ENCODE measurements at places on chromosomes 12 and 14. TPM values are rescaled to one million over a fixed set of nuclear protein-coding genes. Genes with fewer than 3 reads are reported as not detected.

Gene FAM90A1
- total RNA-seq, result 0.09 TPM

DNA sequence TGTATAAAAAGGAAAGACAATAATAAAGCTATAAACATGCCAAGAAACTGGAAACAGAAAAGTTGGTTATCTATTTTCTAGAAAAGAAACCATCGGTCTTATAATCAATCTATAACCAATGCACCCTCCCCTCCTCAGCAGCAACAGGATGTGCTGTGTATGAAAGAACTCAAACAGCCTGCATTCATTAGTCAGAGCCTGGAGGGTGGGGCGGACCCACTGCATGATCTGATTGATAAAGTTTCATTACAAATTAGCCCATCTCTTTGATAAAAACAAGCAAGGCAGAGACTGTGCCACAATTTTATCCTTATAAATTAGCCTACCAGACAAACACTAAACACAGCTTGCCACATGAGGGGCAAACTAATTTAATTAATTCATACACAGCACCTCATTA lies 448.1 kb downstream of the BCAT1 start:
- no peak for DNase-seq

Gene TCL1B
- total RNA-seq, result not detected

- DNase-seq, result no peak
Observed at GRCh38 chr12:124765581-124766489, 97.8 kb downstream of the SCARB1 start.

GRCh38 chr12:103879048-103879692 lies 38.1 kb upstream of the NT5DC3 start:
- DNase-seq, result no peak

GRCh38 chr12:121295116-121295745 lies 1.3 kb downstream of the CAMKK2 start:
- DNase-seq, result no peak

DNA sequence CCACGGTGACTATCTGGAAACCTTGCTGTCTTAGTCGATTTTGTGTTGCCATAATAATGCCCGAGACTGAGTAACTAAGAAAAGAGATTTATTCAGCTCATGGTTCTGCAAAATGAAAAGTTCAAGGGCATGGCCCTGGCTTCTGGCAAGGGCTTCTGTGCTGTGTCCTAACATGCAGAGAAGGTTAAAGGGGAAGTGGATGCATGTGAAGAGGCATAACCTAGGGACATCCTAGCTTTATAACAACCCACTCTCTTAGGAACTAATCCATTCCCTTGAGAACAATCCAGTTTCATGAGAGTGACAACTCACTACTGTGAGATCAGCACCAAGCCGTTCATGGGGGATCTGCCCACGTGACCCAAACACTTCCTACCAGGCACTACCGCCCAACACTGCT lies 11.5 kb downstream of the FLVCR2 start:
- DNase-seq, result no peak

DNA sequence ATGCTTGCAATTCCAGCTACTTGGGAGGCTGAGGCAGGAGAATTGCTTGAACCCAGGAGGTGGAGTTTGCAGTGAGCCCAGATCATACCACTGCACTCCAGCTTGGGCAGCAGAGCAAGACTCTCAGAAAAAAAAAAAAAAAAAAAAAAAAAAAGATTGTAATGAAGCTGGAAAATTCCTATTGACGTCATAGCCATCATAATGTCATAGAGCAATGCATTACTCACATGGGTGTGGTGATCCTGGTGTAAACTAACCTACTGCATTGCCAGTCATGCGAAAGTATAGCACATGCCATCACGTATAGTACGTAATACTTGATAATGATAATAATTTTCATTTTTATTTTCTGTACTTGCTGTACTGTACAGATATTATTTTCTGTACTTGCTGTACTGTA lies 42.7 kb upstream of the NID2 start:
- DNase-seq, result no peak

Gene TTC9
- total RNA-seq, result 15.5 TPM

DNA sequence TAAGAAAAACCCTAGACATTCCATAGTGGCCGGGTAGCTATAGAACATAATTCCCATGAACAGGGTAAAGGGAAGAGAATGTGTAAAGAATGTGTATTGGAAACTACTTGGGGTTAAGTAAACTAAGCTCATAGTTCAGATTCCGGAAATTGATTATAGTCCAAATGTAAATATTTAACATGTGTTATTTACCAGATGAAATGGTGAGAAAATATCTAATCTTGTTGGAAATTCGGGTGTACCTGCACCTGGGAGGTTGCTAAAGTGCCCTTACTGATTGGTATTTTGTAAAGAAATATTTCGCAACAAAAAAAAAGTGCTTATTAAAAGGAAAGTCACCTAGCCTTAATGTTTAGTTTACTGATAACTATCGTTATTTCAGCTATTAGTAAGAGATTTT lies 14.4 kb downstream of the RASSF9 start:
- no peak for DNase-seq

DNA sequence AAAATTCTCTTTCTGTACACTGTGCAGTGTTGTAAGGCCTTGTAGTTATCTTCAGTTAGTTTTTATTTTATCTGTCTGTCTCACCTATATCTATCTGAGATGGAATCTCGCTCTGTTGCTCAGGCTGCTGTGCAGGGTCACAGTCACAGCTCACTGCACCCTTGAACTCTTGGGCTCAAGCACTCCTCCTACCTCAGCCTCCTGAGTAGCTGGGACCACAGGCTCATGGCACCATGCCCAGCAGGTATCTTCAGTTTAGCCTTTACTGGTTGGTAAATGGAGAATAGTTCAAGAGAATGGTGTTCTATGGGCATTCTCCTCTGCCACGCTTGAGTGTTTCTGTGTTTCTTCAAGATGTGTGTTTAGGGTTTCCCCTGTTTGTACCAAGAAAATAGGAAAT lies 13.6 kb downstream of the TULP3 start:
- no peak for DNase-seq

- peak; percentile 76 for DNase-seq
Observed at GRCh38 chr12:82756303-82756702, 69.6 kb downstream of the TMTC2 start.

DNA sequence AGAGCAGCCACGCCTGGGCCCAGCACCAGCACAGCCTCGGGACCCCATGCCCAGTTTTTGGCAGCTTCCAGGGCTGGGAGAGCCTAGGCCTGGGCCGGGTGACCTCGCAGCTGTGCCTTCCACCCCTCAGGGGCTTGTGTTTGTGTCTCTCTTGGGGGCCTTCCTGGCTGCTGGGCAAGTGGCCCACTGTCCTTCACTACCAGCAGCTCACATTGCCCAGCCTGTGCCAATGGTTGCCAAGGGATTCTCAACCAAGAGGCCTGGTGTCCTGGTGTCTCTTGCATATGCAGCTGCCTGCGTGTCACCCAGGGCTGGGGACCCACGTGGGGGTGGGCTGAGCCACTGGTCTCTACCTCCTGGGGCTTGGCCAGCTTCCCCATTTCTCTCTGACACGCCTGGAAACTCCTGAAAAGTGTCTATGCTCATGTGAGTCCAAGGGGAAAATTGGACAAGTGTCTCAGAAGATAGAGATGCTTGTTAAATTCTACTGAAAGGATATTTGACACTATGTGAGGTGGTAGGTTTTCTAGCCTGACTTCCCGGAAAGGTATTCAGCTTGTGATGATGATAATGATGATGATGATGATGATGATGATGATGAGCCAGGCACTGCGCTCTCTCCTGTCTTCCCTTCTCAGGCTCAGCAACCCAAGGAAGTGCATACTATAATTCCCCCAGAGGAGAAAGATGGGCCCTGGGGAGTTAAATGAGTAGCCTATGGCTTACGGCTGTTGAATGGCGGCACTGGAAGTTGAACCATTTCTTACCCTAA lies 48.8 kb upstream of the ESRRB start:
- DNase-seq, result no peak

GRCh38 chr14:94129758-94130414 lies 482 bp upstream of the IFI27L2 start:
- peak; percentile 50 for DNase-seq

- no peak for DNase-seq
Observed at GRCh38 chr14:48686650-48687049, 899.5 kb downstream of the RPS29 start.

Gene EML1
- total RNA-seq, result 26.8 TPM

GRCh38 chr12:27915021-27915420 lies 57.5 kb downstream of the PTHLH start:
- no peak for DNase-seq

GRCh38 chr12:121996050-121996944 lies 25.4 kb upstream of the BCL7A start:
- no peak for DNase-seq

GRCh38 chr12:113888435-113888834 lies 77.7 kb downstream of the RBM19 start:
- DNase-seq, result no peak

- no peak for DNase-seq
Observed at GRCh38 chr12:131808744-131809371, 19.3 kb upstream of the MMP17 start.

Gene CCDC198
- 5.4 TPM for total RNA-seq

Gene KRT77
- 0.09 TPM for total RNA-seq

DNA sequence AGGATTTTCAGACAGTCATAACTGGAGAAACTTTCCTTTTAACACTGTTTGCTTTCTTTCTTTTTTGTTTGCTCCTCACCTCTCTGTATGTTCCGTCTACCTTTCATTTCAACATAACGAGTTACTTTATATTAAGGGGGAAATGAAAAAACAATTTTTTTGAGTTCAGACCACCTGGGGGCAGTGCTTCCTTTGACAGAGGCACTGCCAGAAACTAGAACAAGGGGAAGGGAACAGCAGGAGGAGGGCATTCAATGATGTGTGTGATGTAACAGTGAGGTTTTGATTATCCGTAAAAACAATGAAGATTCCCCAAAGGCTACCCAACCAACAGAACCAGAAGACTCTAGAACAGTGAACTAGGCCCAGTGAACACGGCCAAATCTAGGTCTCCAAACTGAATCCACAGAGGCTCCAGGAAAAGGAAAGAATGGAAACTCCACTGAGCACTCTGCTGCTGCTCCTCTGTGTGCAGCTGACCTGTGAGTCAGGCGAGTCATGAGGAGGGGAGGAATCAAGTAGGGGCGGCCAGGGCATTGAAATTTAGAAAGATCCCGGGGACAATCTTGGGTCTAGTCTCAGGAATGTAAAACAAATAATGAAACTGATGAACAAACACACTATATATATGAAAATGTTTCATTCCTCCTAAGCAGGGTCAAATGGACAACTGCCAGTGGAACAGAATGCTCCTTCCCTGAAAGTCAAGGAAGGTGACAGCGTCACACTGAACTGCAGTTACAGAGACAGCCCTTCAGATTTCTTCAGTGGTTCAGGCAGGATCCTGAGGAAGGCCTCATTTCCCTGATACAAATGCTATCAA lies 323.5 kb downstream of the DAD1 start:
- DNase-seq, result no peak

GRCh38 chr12:82954572-82954971 lies 267.9 kb downstream of the TMTC2 start:
- DNase-seq, result no peak

Gene GDF3
- total RNA-seq, result not detected

DNA sequence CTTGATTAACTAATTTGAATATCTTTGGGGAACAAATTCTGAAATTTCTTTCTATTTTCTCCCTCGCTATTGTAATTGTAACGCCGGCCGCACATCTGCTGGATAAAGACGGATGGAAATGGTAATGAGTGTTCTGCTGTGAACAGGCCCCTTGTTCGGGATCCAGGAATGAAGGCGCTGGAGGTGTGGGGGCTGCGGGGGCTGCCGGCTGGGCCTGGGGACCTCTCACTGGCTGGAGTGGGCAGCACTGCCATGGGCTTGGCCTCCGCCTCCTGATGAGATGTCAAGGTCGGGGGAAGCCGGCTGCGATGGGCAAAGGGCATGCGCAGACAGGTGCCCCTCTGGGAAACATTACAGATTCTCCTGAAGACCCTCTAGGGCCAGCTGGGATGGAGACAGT lies 175.4 kb downstream of the PHETA1 start:
- no peak for DNase-seq

Gene ESR2
- total RNA-seq, result 3.7 TPM

DNA sequence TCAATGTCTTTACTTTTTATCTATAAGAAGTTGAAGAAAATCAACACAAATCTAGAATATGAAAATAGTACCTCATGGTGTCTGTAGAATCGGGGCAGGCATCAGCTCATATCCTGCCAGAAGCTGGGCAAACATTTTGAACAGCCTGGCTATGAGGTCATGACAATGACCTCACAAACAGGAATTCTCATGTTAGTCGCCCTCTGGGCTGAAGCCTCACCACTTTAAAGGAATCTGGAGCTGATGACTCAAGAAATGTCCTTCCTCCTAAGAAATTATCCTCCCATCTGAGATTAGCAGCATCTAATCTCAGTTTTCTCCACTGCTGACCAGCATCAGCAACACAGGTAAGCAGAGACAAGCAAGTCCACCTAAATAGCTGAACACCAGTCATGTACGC lies 27.1 kb downstream of the CLIP1 start:
- no peak for DNase-seq

Gene EPYC
- total RNA-seq, result not detected

Gene NEUROD4
- 9.9 TPM for total RNA-seq

Gene AICDA
- not detected for total RNA-seq

Gene TRPV4
- 0.27 TPM for total RNA-seq

Gene RARG
- total RNA-seq, result 2.9 TPM

Gene BICDL1
- 24.4 TPM for total RNA-seq

Gene SIRT4
- 2.5 TPM for total RNA-seq

Gene KNTC1
- total RNA-seq, result 60.8 TPM

GRCh38 chr12:62578726-62579125 lies 112.1 kb downstream of the MON2 start:
- no peak for DNase-seq

Gene VRTN
- not detected for total RNA-seq

GRCh38 chr12:6899837-6900519 lies 4.6 kb upstream of the LRRC23 start:
- DNase-seq, result no peak

DNA sequence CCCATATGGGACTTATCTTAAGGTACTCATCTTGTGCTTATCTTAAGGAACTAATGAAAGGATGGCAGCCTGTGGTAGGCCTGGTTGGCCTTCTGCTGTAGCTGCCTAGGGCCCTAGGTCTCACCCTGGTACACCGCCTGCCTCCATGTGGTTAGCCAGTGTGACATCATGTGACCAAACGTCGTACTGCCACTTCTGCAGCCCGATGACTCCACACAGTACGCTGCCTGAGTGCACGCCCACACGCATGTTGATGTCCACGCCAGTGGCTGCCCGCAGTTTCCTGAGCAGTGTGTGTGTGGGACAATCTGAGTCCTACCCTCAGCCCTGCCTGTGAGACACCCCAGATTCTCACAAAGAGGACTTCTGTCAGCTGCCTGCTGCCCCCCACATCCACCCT lies 5.1 kb downstream of the ADCY4 start:
- DNase-seq, result no peak

- peak; percentile 29 for DNase-seq
Observed at GRCh38 chr12:8609061-8609570, 3.5 kb downstream of the AICDA start.

DNA sequence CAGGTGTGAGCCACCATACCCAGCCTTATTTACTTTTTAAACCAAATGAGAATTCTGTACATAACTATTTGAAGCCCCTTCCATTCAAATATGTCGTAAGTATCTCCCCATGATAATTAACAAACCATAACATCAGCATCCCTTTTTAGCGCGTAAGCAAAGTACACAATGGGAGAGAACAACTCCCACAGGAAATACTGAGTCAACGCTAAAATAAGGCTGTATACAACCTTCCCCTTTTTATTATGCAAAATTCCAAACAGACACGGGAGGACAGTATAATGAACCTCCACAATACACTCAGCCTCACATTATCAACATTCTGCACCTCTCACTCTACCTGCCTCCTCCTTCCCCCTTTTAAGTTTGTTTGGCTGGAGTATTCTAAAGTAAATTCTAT lies 73.5 kb downstream of the CCDC88C start:
- no peak for DNase-seq

- no peak for DNase-seq
Observed at GRCh38 chr14:34004881-34005280, 54.0 kb upstream of the EGLN3 start.
